ENCODE measurements at places on chromosomes 6 and 20.

GRCh38 chr20:40705413-40705812 lies 16.4 kb upstream of the MAFB start:
- no peak for DNase-seq

GRCh38 chr6:33313709-33314514 lies at the start of gene TAPBP:
Gene TAPBP (minus strand): TSS chr6:33314078. CDS start chr6:33314041, 37 bp downstream.
- peak; percentile 56 for DNase-seq

- no peak for DNase-seq
Measured at GRCh38 chr6:17902974-17903373, 84.5 kb downstream of the KIF13A start.

DNA sequence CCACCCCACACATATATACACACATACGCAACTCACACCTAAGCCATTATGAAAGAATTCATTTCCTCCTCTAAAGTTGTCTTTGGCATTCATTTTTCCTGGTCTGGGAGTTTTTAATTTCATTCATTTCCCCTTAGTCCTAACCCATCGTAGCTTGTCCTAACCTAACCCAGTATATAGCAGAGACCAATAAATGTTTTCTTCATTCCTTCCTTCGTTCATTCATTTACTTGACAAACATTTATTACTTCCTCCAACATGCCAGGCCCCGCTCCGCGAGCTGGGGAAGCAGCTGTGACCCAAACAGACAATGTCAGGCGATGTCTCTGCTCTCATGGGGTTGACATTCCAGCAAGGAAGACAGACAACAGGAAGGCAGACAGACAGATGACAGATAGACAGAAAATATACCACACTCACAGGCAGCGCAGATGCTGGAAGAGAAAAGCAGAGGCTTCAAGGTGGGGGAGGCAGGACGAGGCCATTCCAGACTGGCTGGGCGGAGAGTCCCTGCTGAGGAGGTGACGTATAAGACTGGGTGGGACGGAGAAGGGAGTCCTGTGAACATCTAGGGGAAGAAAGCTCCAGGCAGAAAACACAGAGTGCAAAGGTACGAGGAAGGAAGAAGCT lies 33.7 kb upstream of the SIRPA start:
- DNase-seq = no peak

DNA sequence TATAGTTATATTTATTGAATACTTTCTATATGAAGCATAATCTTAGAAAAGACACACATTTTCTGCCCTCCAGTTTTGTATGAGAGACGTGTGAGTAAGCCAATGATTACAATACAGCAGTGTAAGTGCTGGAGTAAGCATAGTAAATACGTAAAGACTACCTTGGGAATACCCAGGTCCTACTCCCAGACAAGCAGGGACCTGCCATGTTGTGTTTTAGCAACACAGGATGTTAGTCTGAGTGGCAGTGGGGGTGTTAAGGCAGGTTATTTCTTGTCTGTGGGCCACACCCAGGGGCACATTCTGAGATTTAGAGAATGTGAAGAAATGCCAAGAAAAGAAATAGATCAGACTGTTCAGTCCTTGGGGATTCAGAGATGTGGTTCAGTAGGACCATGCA lies 34.3 kb upstream of the RNF144B start:
- no peak for DNase-seq

DNA sequence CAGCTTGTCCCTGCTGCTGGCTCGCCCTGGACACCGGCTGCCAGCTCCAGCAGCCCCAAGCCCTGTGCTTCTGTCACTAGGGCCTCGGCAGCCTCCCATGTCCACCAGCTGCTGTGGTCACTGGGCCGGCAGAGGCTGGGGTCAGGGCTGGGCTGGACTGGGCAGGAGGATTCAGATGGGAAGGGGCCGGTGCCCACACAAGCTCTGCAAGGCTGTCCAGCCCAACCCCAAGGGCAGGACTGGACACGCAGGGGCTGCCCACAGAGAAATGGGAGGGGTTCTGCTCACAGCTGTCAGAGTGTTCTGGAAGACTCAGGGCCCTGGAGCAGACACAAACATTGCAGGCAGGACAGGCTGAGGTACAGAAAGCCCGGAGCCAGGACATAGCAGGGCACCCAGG lies 65.6 kb downstream of the ADNP start:
- no peak for DNase-seq

DNA sequence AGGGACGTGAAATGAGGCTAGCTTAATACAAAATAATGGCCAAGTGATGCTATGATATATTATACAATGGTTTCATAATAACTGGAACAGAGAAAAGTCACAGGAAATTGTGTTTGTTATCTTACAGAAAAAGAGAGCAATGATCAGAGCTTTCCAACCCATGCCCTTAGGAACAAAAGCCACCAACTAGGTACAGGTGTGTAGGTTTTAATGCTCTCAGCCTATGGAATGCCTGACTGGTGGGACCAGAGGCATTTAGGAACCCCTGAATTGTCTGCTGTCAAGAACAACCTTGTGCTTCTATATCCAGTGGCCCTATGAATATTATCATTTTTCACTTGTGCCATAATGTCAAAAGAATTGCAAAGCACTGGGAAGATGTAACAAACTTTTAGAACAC lies 133.0 kb upstream of the RUNX2 start:
- DNase-seq = no peak

DNA sequence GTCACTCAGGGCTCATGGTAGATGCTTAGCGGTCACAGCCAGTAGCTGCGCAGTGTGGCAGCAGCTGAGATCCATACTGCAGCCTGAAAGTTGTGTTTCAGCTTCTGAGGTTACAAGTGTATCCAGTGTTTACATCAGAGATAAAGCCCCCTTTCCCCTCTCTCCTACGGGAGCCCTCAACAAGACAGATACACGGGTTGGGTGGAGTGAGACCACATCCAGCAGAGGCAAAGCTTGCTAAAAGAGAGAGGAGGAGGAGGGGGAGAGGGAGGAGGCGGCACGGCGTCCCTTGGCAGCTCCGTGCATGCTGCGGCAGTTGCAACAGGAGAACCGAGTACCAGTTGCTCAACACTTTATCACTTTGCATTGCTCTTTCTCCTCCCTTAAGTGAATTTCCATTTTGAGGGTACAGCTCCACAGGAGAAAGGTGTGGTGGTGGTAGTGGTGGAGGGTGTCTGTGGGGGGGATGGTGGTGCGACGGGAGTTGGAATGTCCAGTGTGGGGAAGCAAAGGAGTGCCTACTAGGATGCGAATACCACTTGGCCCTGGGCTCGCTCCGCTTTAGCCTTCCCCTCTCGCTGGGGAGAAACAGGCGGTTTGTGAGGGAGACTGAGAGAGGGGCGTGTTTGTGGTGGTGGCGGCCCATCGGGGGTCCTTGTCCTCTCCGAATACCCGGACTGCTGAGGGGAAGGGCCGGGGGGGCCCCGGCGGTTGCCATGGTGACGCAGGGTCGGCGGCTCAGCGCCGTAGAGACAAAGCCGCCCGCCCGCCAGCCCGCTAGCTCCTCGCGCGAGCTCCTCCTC lies 405 bp upstream of the RNF182 start:
- peak; percentile 93 for DNase-seq

- DNase-seq = no peak
Measured at GRCh38 chr6:154899824-154900463, 95.2 kb upstream of the TIAM2 start.

DNA sequence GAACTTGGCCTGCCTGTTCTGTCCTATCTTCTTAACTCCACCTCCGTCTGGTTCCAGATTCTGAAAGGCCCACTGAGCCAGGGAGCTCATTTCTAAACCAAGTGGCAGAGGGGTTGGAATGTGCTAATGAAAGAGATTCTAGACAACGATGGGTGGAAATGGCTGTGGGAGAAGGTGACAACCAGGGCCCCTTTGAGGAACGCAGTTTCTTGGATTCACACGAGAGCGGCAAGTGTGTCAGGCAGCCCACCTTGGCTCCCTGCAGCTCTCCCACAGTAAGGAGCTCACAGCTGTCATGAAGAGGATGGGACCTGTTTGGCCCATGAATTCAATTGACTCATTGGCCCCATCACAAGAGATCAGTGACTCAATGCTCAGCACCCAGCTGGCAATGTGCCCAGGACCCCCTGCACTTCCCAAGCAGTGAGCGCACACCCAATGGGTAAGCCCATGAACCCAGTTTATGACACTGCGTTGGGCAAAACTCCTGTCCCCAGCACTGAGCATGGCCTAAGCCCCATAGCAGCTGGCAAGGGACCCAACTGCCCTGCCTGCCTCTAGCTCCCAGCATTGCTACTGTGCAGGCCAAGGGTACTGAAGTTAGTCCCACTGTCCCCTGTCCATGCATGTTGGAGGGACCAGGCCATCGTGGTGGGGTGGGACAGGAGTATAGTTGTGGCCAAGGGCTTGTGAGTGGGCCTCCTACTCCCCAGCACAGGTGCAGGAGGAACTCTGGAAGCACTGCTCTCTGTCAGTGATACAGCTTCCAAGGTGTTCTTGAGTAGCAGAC lies 16.4 kb downstream of the MRPS18A start:
- DNase-seq = no peak

- DNase-seq = no peak
Measured at GRCh38 chr20:24955045-24955444, 6.0 kb downstream of the CST7 start.

GRCh38 chr6:42877695-42878094 lies 1.7 kb upstream of the RPL7L1 start:
- no peak for DNase-seq

- DNase-seq = no peak
Measured at GRCh38 chr6:148429423-148429822, 86.8 kb downstream of the SASH1 start.

DNA sequence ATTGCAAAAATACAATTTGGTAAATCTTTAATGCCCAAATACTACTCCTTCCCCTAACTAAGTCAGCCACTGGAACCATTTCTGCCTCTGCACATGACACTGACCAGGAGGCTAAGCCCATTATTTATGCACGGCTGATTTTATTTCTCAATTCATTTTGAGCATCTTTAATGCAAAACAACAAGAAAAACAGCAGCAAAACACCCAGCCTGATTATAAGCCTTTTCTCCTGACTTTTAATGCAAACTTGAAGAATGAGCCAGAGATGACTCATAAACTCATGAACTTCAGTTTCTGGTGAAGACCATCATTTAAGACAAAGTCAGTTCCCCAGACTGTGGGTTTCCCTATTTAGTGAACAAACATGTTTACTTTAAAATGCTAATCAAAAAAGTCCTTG lies 51.6 kb downstream of the CYP24A1 start:
- DNase-seq = no peak

- no peak for DNase-seq
Measured at GRCh38 chr6:166309977-166310376, 1.8 kb upstream of the PRR18 start.

DNA sequence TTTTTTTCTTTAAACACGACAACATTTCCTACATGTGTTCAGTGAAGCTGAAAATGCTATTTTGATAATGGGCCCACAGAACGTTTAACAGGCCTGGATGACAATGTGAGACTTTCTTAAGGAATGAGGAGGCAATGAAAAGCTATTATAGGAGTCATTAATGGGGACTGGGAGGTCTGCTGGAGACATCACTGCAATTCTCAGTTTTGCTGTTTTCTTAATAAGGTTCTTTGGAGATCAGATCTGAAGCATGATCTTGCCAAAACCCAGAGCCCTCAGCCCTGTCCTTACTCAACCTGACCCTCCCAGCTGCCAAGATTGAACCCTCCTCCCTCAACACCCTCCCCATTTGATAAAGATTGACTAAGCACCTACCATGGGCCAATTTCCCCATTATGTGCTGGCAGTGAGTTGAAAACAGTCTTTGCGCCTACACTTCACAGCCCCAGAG lies 353.1 kb downstream of the MAFB start:
- no peak for DNase-seq

DNA sequence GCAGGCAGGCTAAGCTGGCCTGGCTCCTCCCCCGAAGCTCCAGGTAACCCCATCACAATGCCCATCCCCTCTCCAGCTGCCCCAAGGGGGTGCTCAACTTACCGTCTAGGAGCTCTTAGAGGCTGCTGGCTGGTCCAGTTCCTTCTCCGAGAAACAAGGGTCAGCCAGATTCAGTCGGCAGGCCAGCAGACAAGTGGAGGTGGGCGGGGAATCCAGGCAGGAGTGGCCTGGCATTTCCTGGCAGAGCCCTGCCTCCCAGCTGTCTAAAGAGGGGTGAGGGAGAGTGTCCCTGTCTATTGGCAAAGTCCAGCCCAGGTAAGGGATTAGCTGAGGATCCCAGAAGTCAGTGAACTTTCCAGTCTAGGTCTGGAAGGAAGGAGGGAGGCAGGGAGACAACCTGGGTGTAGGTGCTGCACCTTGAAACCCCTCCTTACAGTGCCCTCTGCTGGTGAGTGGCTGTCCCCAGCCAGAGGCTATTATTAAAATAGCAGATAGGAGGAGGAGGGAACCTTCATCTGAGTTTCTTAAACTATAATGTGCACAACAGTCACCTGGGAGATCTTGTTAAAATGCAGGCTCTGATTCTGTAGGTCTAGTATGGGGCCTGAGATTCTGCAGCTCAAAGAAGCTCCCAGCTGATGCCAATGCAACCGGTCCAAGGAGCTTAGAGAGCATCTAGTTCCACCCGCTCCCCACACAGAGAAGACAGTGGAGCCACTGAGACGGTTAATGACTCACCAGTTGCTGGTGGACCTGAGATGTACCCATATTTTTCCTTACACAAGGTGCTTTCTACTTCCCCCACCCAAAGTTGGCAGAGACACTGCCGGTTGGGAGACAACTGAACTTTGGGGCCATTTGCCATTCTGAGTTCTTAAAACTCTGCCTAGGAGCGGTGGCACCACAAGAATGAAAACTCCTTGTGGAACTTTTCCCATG lies at the start of gene UNC5CL:
TSS of gene UNC5CL (minus strand) at position 162 of the 939 bp plus-strand sequence. CDS start 4,147 bp downstream, outside the sequence.
- peak; percentile 76 for DNase-seq

- no peak for DNase-seq
Measured at GRCh38 chr20:1950836-1951235, 43.0 kb downstream of the PDYN start.

- no peak for DNase-seq
Measured at GRCh38 chr6:169452869-169453620, 199.4 kb upstream of the THBS2 start.

DNA sequence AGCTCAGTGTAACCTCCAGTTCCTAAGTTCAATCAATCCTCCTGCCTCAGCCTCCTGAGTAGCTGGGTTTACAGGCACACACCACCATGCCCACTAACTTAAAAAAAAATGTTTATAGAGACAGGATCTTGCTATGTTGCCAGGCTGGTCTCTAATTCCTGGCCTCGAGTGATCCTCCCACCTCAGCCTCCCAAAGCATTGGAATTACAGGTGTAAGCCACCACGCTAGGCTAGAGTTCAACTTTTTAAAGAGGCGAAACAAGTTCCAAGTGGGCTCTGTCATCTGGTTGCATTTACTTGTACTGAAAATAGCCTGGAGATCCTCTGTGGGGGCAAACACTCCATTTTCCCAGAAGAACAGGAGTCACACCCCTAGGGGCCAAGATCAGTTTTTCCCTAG lies 100.7 kb upstream of the RIPOR2 start:
- no peak for DNase-seq

- DNase-seq = no peak
Measured at GRCh38 chr20:48163505-48163904, 378.2 kb upstream of the SULF2 start.

Measured in NCI-H146 (cell line).